ENCODE measurements at places on chromosomes 1 and 21.

- peak; percentile 64 for DNase-seq
These were observed 541 bp downstream of the USP48 start for GRCh38 chr1:21782349-21782867.

- DNase-seq: peak; percentile 94
These were observed 33.3 kb downstream of the TIAM1 start for GRCh38 chr21:31310750-31311149.

DNA sequence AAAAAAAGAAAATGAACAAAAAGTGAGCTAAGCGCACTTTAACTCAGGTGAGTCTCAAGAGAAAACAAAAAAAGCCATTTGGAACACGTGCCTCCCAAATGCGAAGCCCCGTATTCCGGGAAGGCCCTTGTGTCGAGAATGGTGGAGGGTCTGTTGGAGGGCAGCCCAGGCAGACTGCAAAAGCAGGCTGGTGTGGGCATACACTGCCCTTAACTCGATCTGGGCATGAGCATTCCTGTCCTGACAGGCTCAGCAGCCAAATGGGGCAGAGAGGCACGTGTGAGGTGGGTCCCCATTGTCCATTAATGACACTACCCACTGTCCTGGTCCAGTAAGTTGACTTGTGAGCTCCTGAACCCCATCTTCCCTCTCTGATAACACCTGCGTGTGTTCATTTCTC, 57.7 kb downstream of the EVA1C start:
- no peak for DNase-seq

- no peak for DNase-seq
These were observed 75.9 kb upstream of the SAMD13 start for GRCh38 chr1:84225646-84226045.

GRCh38 chr1:2834741-2835564, 33.5 kb upstream of the TTC34 start:
- no peak for DNase-seq

DNA sequence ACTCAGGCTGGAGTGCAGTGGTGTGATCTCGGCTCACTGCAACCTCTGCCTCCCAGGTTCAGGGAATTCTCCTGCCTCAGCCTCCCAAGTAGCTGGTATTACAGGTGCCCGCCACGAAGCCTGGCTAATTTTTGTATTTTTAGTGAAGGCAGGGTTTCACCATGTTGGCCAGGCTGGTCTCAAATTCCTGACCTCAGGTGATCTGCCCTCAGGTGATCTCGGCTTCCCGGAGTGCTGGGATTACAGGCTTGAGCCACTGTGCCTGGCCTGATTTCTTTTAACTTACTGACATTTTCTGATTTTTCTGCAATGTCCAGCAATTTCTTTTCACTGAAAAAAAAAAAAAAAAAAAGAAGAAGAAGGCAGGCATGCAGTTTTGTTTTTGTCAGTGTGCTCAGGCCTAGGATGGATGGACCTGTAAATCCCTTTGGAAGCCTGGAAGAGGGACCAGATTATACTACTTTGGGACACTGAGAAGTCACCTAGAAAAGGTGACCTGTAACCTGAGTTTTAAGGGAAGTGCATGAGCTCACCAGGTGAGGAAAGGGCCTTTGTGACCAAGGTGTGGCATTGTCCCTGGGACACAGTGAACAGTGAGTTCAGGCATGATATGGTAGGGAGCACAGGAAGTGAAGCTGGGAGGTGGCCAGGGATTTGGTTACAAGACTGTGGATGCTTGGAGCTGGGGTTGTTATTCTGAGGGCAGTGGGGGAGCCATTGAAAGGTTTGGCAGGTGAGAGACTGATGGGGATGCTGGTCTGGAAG, 2.7 kb upstream of the TMEM61 start:
- DNase-seq: no peak

GRCh38 chr1:205351984-205352713, 4.6 kb downstream of the KLHDC8A start:
- DNase-seq: peak; percentile 64

DNA sequence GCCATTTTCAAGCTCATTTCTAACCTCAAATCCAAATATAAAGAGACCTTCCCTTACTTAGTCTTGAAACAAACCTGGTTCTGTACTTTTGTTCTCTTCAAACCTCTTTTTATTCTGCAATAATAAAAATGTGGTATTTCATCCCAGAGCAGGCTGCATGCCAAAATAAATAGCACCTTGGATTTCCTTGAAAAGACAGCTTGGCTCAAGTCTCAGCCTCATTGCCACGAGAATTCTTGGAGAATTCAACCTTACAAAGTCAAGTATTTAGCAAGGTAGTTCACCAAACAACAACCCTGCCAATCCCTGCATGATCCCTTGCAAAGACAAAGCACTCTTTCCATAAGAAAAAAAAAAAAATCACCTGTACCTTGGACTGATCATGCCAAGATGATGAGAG, 33.8 kb downstream of the KANK4 start:
- DNase-seq: no peak

- DNase-seq: no peak
These were observed 71.8 kb downstream of the PBX1 start for GRCh38 chr1:164630626-164631396.

- no peak for DNase-seq
These were observed 137.3 kb downstream of the RERE start for GRCh38 chr1:8679929-8680663.

- no peak for DNase-seq
These were observed 235.0 kb upstream of the NFIA start for GRCh38 chr1:60847391-60847790.

GRCh38 chr1:101259744-101260148, 22.9 kb downstream of the S1PR1 start:
- no peak for DNase-seq

DNA sequence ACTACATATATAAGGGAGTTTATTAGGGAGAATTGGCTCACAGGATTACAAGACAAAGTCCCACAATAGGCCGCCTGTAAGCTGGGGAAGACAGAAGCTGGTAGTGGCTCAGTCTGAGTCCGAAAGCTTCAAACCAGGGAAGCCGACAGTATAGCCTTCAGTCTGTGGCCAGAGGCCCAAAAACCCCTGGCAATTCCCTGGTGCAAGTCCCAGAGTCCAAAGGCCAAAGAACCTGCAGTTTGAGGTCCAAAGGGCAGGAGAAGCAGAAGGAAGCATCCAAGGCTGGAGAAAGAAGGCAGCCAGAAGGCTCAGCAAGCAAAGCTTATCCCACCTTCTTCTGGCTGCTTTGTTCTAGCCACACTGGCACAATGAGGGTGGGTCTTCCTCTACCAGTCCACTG, 13.9 kb downstream of the TTLL7 start:
- DNase-seq: no peak

DNA sequence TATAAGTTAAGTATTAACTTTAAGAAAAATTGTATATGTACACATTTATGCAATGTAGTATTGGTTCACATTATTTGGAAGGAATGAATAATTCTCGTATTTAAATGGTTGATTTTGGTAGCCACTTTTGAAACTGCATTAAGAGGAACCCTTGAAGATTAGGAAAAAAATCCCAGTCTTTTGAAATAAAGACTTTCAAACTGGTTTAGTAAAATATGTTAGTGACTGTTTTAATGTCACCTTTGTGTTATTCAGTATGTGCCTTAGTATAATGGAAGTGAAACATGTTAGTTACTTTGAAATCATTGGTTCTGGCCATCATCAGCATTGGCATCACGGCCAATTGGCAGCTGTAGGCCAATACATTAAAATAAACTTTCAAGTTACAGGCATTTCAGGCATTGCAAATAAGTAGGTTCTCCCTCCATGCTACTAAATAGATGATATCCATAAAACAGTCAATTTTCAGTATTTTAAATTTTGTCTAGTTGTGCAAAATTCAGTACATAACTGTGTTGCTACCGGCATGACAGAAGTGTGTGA, 4.4 kb downstream of the MIER1 start:
- DNase-seq: no peak

DNA sequence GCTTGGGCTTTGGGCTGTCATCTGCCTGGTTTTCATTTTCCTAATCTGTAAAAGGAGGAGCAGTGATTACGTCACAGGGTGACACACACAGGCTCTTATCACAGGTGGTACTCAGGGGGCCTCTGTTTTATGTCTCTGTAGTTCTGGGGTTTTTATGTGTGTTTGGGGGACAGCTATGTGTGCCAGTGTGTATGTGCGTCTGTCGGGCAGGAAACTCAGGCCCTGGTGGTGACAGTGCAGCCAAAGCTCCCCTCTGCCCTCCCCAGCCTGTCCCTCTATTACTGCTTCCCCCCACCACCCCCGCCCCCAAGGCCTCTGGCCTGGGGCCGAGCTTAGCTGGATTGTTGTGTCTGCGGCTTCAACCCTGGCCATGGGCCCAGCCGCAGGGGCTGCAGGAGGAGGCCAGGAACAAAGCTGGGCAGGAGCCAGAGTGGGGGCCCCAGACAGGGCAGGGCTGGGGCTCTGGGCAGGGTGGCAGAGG, 13.3 kb downstream of the MFAP2 start:
- DNase-seq: peak; percentile 19

GRCh38 chr1:11784993-11785769, 20.6 kb downstream of the MTHFR start:
- no peak for DNase-seq

DNA sequence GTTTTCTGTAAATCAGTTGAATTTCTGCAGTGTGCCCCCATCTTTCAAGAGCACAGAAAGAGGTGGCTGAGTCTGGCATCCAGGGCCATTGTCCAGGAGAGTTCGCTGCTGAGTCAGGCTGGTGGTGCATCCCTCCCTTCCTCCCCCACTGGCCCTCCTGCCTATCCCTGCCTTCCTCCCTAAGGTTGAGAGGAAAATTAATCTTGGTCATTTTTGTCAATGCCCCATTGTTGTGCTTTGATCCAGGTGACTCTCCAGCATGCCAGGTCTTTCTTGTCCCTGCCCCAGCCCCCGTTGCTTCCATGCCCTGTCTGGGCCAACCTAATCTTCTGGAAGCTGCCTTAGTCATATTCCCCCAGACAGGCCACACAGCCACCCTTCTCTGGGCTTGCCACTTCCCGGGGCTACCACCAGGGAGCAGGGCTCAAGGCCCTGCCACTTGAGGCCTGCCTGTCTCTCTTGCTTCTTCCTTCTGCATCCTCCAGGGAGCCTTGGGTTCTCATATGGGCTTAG, 26.6 kb downstream of the PROK1 start:
- no peak for DNase-seq

DNA sequence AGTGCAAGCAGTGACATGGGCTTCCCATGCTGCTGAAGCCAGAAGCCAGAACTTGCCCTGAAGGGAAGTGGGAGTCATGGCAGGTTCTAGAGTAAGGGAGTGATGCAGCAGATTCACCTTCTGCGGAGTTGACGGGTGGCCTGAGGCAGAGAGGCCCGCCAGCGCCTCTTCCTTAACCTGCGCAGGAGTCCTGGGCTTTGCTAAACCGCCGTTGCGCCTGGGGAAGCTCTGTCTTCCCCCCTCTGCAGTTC, 67.3 kb downstream of the OBSCN start:
- no peak for DNase-seq

DNA sequence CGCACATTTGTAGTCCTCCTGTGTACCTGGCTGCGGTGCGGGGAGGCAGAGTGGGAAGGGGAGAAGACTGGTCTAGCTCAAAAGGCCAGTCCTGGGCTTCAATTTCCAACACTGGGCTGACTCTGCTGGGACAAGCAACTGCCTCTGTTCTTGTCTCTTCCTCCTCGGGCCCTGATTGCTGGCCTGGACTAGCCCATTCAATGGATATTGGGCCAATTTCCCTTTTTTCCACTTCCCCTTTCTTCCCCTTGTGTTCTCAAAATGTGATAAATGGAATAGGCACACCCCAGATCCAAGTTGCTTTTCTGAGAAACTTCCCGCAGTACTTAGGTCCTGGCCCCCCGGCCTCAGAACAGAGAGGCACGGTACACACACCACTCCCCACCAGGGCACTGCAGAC, 48.2 kb downstream of the SPSB1 start:
- no peak for DNase-seq

DNA sequence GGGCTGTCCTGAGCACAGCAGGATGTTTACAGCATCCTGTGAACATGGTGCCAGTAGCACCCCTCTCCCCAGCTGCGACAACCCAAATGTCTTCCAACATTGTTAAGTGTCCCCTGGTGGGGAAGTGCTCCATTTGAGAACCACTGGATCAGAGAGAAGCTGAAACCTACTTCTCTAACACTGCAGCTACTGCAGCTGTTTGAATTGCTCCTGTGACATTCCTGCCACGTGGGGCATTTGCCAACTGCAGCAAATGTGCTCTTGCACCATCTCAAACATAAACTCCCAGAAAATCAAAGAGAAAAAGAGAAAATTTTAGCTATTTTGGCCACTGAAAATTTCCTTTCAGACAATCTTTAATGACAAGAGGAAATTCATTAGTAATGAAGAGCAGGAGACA, 11.0 kb downstream of the SLC2A5 start:
- no peak for DNase-seq

DNA sequence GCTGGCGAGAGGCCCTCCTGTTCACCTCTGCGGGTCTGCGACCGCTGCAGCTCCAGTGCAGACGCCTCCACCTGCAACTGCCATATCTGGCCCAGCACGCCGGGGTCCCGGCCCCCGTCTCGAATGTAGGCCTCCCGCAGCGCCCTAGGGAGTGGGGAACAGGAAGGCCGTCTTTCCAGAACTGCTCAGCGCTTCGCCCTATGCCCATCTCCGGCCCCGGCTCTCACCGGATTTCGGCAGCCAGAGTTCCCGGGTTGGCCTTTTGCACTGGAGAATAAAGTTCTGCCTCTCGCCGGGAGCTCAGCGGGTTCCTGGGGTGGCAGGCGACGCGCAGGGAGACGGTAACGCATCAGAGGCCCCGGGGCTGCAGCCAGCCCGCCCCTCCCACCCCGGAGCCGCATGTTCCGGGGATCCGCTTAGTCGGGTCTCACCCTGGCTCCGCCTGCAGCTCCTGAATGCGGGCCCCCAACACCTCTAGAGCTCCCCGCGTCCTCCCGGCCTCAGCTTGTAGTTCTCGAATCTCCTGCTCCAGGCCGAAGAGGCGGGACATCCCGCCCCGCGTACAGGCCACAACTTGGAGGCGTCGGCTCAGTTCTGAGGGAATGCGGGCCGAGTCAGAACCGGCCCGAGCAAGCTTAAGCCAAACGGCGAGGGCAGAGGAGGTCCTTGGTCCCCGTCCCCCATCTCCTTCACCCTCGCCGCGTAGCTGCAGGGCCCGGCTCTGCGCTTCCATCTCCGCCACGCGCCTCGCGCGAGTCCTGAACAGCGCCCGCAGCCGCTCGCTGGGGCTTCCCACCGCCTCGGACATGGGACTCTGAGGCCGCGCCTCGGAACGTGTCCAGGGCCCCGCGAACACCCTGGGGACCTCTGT, 1.1 kb downstream of the CCDC17 start:
- no peak for DNase-seq

DNA sequence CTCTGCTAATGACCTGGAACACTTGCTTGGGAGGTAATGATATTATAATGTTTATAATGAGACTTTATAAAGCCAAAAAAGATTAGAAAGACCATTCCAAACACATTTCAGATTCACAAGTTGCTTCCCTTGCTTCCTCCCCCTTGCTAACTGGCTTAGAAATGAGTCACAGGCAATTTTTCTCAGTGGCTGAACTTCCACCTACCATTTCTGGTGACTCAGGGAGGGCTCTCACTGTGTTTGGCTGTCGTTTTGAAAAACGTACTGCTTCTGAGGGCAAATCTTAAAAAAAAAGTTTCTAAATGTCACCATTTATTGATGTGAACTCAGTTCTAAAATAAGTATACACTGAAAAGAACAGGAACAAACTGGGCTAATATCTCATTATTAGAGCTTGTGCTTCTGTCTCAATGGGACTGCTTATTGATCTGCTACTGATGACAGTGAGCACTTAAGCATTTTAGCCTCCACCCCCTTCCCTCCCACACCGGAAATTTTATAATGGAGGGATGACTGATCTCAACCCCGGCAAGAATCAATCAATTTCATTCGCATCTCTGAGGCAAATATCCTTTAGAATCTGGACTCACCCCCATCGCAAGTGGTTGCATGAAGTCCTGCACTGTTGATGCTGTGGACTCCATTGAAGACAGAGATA, 278.3 kb downstream of the KCTD3 start:
- no peak for DNase-seq
